ENCODE measurements at places on chromosomes 2 and 18.
A peak's percentile ranks its signal among the peaks of the same experiment; 100 is the strongest.

GRCh38 chr18:74795751-74796150, 198.1 kb downstream of the ZNF407 start:
- no peak for DNase-seq

GRCh38 chr2:96763511-96764252, 3.0 kb downstream of the CNNM4 start:
- peak; percentile 65 for DNase-seq

GRCh38 chr2:45009303-45009927, at the start of gene SIX2:
SIX2 (minus strand) TSS chr2:45009452; CDS start chr2:45009110, 342 bp downstream.
- DNase-seq = peak; percentile 98

- DNase-seq = no peak
These were observed 9.7 kb downstream of the UXS1 start for GRCh38 chr2:106184394-106184793.

DNA sequence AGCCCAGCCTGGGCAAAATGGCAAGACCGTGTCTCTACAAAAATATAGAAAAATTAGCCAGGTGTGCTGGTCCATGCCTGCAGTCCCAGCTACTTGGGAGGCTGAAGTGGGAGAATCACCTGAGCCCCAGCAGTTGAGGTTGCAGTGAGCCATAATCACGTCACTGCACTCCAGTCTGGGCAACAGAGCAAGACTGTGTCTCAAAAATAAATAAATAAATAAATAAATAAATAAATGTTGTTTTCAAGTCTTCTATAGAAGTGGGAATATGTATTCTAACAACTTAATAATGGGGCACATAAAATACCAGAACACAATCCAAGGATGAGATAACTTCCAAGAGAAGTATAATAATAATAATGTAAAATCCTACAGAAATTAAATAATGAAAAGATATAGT, 23.9 kb downstream of the ATAD2B start:
- DNase-seq = no peak

DNA sequence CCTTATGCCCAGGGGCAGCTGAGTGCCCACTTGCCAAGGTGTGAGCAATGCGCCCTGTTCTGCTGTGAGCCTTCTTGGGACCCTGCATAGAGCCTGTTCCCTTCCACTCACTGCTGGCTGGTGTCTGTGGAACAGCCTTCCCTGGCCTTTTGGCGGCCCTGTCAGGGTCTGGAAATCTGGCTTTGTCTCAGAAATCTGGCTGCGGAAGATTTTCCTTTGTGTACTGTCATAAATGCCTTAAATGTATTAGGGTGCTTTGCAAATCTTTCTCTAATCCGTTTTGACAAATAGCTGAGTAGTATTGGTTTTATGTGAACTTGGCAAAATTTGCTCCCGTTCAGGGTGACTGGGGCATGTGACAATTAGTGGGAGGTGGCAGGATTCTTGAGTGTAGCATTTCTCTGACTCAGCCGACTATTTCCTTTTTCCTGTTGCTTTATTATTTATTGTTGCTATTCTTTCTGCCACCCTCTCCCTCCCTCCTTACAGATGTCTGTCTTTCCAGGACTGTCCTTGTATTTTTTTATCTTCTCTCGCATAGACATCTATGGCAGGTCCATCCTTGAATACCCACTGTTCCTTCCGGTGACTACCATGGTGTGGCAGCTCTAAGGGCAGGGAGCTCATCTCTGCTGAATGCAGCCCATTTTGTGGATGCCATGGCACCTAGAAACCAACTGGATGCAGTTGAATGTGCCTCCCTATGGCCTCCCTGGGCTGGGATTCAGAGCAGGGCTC, 41.8 kb downstream of the LDLRAD4 start:
- no peak for DNase-seq

GRCh38 chr2:12091201-12091806, 344.9 kb downstream of the LPIN1 start:
- DNase-seq = no peak

DNA sequence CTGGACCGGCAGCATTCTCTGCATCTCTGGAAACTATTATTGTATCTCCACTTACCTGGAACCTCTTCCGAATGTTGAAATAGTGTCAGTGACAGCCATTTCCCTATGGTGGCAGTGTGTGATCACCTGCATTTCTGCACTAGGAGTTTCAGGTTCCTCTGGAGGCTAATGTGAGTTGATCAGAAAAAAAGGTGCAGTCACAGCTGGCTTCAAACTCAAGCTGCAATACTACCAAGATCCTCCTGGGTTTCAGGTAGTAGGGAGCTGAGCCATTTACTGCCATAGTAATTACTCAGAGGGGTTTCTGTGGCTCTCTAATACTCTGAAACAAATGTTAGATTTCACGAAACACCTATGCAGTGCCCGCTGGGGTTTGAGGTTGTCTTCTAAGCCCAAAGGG, 183.5 kb upstream of the OSR1 start:
- DNase-seq = peak; percentile 36

GRCh38 chr2:236639461-236640235, 70.0 kb downstream of the ACKR3 start:
- no peak for DNase-seq

DNA sequence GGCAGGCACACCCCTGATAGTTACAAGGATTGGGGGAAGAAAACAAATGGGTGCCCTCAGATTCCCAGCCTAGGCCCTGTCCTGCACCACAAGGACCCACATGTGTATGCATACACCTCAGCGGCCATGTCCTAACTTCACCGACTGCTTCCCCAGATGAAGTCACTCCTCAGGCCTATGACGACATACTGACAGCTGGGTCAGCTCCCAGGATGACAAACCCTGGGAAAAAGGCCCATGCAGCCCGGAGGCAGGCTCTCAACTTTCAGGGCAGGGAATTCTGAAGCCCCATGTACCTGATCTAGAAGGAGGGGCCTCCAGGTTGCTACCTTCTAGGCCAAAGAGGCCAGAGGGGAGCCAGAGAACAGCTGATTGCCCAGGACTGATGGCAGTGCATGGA, 11.0 kb upstream of the PLEKHM3 start:
- no peak for DNase-seq

GRCh38 chr18:48385596-48385995, 23.6 kb downstream of the ZBTB7C start:
- peak; percentile 20 for DNase-seq

- DNase-seq = no peak
These were observed 573.2 kb downstream of the METTL4 start for GRCh38 chr18:1998121-1998520.

- no peak for DNase-seq
These were observed 23.9 kb downstream of the ME2 start for GRCh38 chr18:50902797-50903196.

DNA sequence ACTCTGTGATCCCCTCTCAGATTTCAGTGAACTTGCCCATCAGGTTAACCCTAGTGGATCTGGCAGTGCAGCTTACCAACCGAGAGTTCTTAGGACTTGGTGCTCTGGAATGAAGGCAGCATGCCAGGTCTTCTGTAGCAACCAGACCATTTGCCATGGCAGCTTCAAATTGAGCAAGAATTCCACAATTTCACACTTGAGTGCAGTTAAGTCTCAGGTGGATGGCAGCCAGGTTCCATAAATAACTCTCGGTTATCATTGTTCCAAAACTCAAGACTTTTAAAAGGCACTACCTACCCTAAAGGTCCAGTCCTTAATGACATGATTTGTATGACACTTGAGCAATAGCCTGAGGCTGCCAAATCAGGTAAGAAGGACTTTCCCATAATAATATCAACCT, 48.1 kb downstream of the GALNT3 start:
- DNase-seq = no peak

DNA sequence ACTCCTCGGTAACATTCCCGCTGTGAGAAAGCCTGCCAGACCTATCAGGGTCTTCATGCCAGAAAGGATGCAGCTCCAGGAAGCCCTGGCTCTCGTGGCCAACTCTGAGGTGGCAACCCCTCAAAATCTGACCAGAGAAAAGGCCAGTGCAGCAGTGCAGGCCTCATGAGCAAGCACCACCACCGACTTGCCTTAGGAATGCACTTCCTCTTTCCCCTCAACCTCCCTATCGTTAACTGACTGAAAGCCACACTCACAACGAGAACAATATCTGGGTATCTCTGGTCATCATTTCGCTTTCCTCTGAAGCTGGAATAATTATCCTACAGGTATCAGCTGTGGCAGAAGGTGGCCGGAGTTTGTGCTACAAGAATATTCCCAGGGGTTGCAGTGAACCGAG, 101.4 kb upstream of the POU3F3 start:
- DNase-seq = no peak

DNA sequence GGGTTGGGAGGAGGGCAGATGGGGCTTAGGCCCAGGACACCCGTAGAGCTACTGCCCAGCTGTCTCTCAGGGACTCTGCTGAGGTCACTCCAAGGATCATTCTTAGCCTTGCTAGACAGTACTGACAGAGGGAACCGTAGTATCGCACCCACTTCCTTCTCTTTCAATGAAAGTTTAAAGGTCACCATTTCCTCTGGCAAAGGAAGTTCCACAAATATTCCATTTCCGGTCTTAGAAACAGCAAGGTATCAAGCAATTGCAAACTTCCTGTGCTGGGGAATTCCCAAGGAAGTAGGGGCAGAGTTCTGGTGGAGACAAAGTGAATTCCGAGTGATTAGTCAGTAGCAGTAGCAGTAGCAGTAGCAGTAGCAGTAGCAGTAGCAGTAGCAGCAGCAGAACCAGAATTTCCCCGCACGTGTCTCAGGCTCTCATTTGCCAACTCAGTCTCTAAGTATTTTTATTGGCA, 24.7 kb downstream of the IL1B start:
- DNase-seq = no peak

DNA sequence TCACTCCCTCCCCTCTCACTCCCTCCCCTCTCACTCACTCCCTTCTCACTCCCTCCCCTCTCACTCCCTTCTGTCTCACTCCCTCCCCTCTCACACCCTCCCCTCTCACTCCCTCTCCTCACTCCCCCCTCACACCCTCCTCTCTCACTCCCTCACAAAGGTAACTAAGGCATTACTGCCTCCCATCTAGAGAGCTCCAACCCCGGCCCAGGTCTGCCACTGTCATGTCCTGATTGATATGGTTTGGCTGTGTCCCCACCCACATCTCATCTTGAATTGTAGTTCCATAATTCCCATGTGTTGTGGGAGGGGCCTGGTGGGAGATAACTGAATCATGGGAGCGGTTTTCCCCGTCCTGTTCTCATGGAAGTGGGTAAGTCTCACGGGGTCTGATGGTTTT, 359.9 kb upstream of the MYT1L start:
- no peak for DNase-seq

DNA sequence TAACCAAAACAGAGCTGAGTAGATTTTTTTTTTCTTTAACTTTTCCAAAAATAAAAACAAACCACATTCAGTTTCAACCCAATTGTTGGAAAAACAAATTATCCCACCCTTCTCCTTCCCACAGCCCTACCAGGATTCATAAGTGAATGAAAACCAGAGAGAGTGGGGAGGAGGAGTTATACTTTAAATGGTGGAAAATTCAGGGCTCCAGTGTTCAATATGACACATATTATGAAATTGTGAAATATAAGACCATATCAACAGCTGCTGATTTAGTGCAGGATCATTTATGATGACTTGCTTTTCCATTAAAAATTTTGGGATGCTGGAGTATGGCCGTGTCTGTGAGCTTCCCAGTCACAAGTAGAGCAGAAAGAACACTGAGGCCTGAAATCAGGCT, 26.7 kb downstream of the COLEC12 start:
- no peak for DNase-seq

DNA sequence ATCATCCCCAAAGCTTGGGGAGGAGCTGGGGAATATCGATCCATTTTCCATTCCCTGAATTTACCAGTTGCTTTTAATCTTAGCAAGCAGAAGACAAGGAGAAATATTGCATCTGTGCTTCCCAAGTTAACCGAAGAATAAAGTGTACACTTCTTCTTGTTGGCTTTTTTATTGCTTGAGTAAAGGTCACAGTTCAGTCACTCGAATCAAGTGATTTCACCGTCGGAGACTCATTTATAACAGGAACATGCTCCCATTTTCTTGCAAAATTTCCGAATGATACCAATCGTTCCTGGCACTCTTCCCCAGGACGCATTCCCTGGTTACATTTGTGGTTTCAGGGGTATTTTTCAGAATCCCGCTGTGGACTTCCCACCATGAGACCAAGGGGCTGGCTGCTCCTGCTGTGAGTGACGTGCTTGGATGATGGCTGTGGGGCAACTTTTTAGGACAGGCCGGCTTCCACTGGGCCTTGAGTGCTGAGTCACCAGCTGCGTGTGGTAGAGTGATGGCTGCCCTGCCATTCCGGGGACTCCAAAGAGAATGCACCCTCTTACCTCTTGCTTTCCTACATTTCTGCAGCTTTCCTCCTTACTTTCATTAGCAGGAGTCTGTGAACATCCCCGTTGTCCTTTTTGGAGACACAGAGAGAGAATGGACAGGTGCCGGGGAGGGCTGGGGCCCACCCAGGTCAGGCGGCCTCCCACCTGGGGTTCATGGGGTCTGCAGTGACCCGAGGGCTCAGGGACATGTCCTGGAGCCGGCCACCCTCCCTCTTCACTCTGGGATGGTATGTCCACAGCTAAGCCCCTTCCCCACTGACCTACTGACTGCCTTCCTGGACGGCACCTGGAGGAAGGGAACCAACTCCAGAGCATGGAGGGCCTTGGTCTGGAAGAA, 60.7 kb upstream of the HDAC4 start:
- DNase-seq = peak; percentile 18

DNA sequence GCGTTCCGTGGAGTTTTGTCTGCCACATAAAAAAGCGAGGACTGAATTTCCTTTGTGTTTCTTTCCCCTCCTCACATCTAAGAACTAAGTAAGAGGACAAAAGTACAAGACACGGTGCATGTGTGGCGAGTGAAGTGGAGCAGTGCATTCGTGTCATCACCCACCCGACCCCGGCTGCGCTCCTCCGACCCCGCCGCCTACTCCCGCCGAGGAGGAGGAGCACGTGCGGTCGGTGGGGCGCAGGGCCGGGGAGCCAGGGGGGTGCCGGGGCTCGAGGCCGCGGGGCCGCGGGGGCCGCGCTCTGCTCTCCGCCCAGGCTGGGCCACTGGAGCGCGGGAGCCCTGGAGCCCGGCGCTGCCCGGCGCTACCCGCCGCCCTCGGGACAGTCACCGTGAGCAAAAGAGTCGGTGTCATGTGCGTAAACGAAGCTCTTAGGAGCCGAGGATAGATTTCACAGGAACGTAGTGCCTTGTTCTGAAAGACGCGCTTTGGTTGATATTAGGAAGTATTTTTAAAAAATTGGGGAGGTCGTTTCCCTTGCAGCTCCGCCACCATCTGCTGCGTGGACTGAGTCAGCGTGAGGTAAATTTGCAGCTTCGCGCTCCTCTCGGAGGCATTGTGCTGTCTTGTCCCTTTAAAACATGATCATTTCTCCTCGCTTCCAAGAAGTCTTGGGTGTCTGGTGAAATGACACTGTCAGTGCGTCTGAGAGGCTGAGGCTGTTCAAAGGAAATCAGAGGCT, 11.0 kb downstream of the TBR1 start:
- peak; percentile 41 for DNase-seq

All from H9 (cell line).